Naive thymus-derived CD8-positive, alpha-beta T cell (primary cell): ENCODE measurements at places on chromosomes 13 and 19. TPM values are rescaled to one million over a fixed set of nuclear protein-coding genes. Genes with fewer than 3 reads are reported as not detected.

The PIN1 gene
- 126 TPM for polyA plus RNA-seq

The SPC24 gene
- 0.47 TPM for polyA plus RNA-seq

The PRRG2 gene
- 0.34 TPM for polyA plus RNA-seq

The ZSCAN4 gene
- polyA plus RNA-seq: not detected

The ACTMAP gene
- 4.6 TPM for polyA plus RNA-seq

The COPE gene
- 259 TPM for polyA plus RNA-seq

The TINCR gene
- 0.09 TPM for polyA plus RNA-seq

The CERS1 gene
- polyA plus RNA-seq: not detected

The COL4A1 gene
- polyA plus RNA-seq: not detected

The BRSK1 gene
- 0.24 TPM for polyA plus RNA-seq

The ZNF491 gene
- polyA plus RNA-seq: 0.16 TPM

The ADAMTSL5 gene
- 2.9 TPM for polyA plus RNA-seq

The AP2S1 gene
- polyA plus RNA-seq: 63.8 TPM

The CEACAM3 gene
- polyA plus RNA-seq: not detected

The KLK14 gene
- not detected for polyA plus RNA-seq

The IZUMO4 gene
- polyA plus RNA-seq: 0.26 TPM

The SBSN gene
- polyA plus RNA-seq: not detected

The AMER2 gene
- polyA plus RNA-seq: not detected

The RAB11B gene
- polyA plus RNA-seq: 46.9 TPM

The ADAMTS10 gene
- 3.4 TPM for polyA plus RNA-seq

The PGLYRP1 gene
- polyA plus RNA-seq: not detected

The ZNF571 gene
- 10.7 TPM for polyA plus RNA-seq

The CEACAM4 gene
- not detected for polyA plus RNA-seq

The PRDX2 gene
- 333 TPM for polyA plus RNA-seq

The HCN2 gene
- polyA plus RNA-seq: 0.06 TPM

The MEIOSIN gene
- not detected for polyA plus RNA-seq

The ZNF100 gene
- 11.5 TPM for polyA plus RNA-seq

The S1PR4 gene
- polyA plus RNA-seq: 332 TPM

The ODAD3 gene
- not detected for polyA plus RNA-seq

The HSH2D gene
- 9.8 TPM for polyA plus RNA-seq

The HIPK4 gene
- not detected for polyA plus RNA-seq

The UBE2L5 gene
- polyA plus RNA-seq: not detected

The KLC3 gene
- polyA plus RNA-seq: not detected

The ANKLE1 gene
- polyA plus RNA-seq: 1.4 TPM

The RFPL4A gene
- polyA plus RNA-seq: not detected

The SYT3 gene
- polyA plus RNA-seq: 0.51 TPM

The PABPC3 gene
- 0.16 TPM for polyA plus RNA-seq

The LAIR1 gene
- 104 TPM for polyA plus RNA-seq

The RGCC gene
- polyA plus RNA-seq: 97.2 TPM

The PRMT1 gene
- 158 TPM for polyA plus RNA-seq

The NCR1 gene
- polyA plus RNA-seq: not detected

The DBP gene
- polyA plus RNA-seq: 97.8 TPM

The APC2 gene
- not detected for polyA plus RNA-seq

The FFAR2 gene
- not detected for polyA plus RNA-seq

The ZNF547 gene
- polyA plus RNA-seq: 1.2 TPM

The MCEMP1 gene
- 0.12 TPM for polyA plus RNA-seq

The TLE6 gene
- 0.52 TPM for polyA plus RNA-seq
